ENCODE measurements at places on chromosomes 3 and 15.

GRCh38 chr15:85622221-85622831 is 172.4 kb downstream of the KLHL25 start:
- DNase-seq, result no peak

DNA sequence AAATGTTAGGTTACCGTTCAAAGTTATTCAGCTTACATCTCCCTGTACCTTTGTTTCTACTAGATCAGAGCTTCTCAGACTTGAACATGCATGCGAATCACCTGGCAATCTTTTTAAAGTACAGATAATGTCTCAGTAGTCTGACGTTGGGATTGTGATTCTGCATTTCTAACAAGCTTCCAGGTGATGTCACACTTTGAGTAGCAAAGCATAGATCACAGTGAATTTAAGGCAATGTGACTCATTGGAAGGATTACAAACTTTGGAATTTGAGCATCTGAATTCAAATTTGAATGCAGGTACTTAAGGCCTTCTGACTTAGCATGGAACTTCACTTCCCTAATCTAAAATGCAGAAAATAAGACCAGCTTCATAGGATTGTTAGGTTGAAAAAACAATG is 10.8 kb upstream of the ZMAT3 start:
- DNase-seq, result no peak

DNA sequence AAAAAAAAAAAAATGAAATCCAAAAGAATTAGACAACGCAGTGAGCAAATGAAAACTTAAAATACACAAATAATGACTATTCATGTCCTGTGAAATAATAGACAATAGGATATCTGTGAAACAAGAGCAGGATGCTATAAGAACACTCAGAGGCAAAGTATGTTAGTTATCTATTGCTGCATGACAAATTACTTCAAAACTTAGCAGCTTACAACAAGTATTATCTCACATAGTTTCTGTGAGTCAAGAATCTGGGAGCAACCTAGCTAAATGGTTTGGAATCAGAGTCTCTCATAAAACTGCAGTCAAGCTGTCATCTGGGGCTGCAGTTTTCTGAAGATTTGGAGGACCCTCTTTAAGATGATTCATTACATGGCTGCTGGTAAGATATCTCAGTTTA is 36.5 kb upstream of the ZMAT3 start:
- no peak for DNase-seq

- no peak for DNase-seq
Observed at GRCh38 chr3:161142486-161142885, 37.3 kb upstream of the B3GALNT1 start.

GRCh38 chr3:45092132-45093031 is 53.8 kb downstream of the CDCP1 start:
- no peak for DNase-seq

All from germinal center (tissue), 1 donor.